ENCODE measurements at places on chromosomes 5 and 9. TPM values are rescaled to one million over a fixed set of nuclear protein-coding genes. Genes with fewer than 3 reads are reported as not detected.

The DDX4 gene
- polyA plus RNA-seq: not detected

The TRPM6 gene
- polyA plus RNA-seq: 0.73 TPM

The SV2C gene
- polyA plus RNA-seq: not detected

The C5orf52 gene
- polyA plus RNA-seq: not detected

The PCDHGA2 gene
- 0.27 TPM for polyA plus RNA-seq

Data from small intestine (tissue), 16 donors.